Left renal pelvis (tissue), 4 donors: ENCODE measurements at places on chromosomes 2 and 18. TPM values are rescaled to one million over a fixed set of nuclear protein-coding genes. Genes with fewer than 3 reads are reported as not detected.

DNA sequence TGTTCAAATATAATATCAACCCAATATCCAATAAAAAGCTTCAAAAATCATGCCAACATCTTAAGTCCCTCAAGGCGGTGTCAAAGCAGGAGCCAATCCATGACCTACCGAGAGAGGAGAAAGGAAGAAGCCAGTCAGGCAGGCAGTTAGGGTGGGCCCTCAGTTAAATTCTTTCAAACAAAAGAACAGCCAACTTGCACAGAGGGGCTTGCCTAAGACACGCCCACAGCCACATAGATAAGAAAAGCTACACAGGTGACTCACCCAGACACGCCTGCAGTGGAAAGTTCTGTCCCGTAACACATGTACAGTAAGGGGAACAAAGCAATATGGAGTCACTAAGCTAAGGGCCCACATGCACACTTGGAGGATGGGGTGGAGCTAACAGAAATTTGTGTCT, 61.3 kb downstream of the SP110 start:
- DNase-seq = no peak

GRCh38 chr2:231795525-231796327, 9.5 kb downstream of the COPS7B start:
- no peak for DNase-seq

- DNase-seq = peak; percentile 29
These were observed at the start of gene DSC2 for GRCh38 chr18:31102025-31102684. Gene DSC2, minus strand, starts transcription at chr18:31102421. Its CDS starts 450 bp downstream, at chr18:31101971.

- DNase-seq = no peak
These were observed 229.9 kb downstream of the ACKR3 start for GRCh38 chr2:236799391-236800026.

- DNase-seq = no peak
These were observed 67.2 kb upstream of the FRZB start for GRCh38 chr2:182933629-182934028.

DNA sequence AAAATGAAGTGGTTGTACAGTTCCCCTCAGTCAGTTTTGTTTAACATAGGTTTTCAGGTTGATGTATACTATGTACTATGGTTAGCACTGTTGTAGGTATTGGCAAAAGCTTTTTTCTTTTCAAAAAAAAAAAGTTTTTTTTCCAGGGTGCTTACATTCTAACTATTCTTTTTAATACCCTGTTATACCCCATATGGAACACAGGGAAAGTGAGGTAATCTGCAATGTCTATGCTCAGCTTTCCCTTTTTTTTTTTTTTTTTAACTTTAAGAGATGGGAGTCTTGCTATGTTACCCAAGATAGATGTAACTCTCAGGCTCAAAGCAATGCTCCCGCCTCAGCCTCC, 590 bp upstream of the CCDC138 start:
- no peak for DNase-seq

GRCh38 chr2:37872192-37872750, 52.8 kb upstream of the RMDN2 start:
- DNase-seq = no peak

- no peak for DNase-seq
These were observed 100.0 kb downstream of the SPOPL start for GRCh38 chr2:138601458-138602165.

- DNase-seq = no peak
These were observed 116.3 kb upstream of the KLHL29 start for GRCh38 chr2:23268467-23269263.

DNA sequence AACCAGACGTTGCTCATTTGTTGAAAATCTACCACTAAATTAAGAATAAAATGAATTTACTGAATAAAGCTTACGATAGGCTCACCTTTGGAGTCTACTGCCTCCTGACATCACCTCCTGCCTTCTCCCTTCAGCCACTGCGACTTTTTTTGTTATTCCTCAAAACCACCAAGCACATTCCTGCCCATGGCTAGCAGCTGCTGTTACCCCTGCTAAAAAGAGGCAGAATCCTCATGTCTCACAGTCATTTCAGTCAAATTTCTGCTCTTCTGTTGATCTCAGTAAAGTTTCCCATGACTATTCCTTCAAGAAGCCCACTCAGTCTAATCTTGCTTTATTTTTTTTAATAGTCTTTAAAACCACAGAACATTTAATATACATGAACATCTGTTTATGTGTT, 40.8 kb upstream of the ANKRD62 start:
- DNase-seq = no peak

DNA sequence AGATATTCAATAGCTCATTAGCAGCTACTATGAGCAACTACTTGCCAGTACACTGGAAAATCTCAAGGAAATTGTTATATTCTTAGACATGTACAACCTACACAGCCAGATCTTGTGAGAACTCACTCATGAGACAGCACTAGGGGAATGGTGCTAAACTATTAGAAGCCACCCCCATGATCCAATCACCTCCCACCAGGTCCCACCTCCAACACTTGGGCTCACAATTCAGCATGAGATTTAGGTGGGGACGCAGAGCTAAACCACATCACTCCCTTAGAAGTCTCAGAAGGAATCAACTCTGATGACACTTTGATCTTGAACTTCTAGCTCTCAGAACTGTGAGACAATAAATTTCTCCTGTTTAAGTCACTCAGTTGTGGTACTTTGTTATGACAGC, 418.3 kb upstream of the SPHKAP start:
- no peak for DNase-seq

- no peak for DNase-seq
These were observed 115.8 kb upstream of the SETBP1 start for GRCh38 chr18:44564922-44565321.

GRCh38 chr2:2056531-2056930, 274.5 kb downstream of the MYT1L start:
- DNase-seq = no peak

DNA sequence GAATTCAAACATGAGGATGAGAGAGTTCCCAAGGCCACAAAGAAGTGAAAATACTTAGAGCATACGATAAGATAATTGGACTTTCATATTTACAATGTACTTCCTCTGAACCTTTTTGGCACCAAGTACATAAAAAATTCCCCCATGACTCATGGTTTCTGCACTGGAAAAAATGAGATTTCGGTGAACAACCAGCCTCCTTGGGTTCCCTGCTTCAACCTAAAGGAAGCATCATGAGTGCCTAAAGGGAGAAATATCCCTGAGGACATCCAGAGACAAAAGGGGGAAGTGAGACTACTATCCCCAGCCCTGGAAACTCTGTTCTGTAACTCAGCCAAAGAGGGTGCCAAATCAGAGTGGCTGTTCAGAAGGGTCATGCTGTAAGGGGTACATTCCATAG, 562.7 kb upstream of the SLC39A10 start:
- no peak for DNase-seq

GRCh38 chr2:219457784-219458369, 23.2 kb downstream of the SPEG start:
- no peak for DNase-seq

- no peak for DNase-seq
These were observed 19.8 kb downstream of the VPS4B start for GRCh38 chr18:63402246-63403162.

- no peak for DNase-seq
These were observed 161.3 kb upstream of the SMAD7 start for GRCh38 chr18:49112031-49112430.

- no peak for DNase-seq
These were observed 1132.8 kb downstream of the LRP1B start for GRCh38 chr2:140998017-140998416.

- DNase-seq = no peak
These were observed 10.5 kb downstream of the PCARE start for GRCh38 chr2:29063646-29064345.

DNA sequence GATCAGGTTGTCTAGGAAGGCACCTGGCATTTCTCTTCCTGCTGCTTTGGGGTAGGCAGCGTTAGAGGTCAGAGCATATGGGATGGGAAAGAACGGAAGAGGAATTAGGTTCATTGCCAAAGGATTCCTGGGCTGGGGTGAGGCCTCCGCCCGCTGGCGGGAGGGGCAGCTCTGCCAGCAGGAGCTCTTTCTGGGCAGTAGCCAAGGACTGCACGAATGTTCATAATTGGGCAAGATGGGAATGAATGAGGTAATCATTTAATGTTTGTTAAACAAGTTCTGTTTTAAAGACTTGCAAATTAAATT, 253.9 kb downstream of the AGAP1 start:
- DNase-seq = no peak

DNA sequence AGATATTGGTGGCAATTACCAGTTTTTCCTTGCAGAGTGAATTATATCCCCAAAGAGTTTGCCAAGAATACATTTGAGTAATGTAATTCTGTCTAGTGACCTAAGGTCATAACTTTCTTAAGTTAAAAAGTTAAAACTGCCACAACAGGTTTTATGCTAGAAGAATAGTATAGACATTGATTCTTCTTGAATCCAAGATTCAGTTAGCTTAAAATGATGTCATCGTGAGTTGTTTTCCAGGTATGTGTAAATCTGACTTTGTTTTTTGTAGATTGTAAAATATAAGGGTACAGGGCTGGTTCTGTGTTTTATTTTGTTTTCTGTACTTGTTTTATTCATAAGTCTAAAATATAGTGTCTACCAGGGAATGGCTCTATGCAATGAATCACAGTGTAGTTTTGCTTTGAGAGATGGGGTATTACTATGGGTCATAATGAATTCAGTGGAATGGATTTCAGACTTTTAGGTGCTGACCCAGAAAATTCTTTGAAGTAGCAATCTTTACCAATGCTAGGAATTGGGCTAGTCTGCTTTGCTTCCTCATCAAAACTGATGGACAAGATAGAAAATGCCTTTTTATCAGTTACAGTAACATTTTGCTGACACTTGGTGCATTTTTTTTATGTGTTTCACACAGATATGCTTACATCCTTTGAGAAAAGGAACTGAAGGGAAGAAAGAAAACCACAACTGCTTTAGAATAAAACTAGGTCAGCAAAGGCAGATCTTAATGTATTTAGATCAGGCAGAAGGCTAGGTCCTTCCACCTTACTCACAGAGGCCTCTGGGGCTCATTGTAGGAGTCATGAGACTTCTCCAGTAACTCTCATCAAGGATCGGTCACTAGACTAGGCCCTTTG, 20.8 kb upstream of the MGAT5 start:
- no peak for DNase-seq

- DNase-seq = no peak
These were observed 4.7 kb downstream of the EPG5 start for GRCh38 chr18:45962461-45962860.

DNA sequence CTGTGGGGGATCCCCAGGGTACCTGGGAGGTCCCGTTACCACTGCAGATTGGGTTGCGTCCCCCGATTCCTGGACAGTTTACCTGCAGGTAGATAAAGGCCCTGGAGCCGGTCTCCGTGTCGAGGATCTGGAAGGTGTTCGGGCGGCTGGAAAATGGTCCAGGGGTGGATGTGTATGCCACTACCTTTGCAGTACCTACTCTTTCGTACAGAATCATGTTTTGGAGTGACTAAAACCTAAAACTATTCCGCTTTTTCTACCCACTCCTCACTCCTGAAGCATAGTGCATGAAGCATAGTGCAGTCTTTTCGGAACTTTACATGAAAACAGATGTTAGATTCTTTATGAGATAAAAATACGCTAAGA, 418 bp downstream of the WDR75 start:
- peak; percentile 19 for DNase-seq

GRCh38 chr2:72048881-72049477, 98.7 kb downstream of the CYP26B1 start:
- DNase-seq = no peak

GRCh38 chr18:24421831-24422230, 4.6 kb upstream of the IMPACT start:
- DNase-seq = no peak

DNA sequence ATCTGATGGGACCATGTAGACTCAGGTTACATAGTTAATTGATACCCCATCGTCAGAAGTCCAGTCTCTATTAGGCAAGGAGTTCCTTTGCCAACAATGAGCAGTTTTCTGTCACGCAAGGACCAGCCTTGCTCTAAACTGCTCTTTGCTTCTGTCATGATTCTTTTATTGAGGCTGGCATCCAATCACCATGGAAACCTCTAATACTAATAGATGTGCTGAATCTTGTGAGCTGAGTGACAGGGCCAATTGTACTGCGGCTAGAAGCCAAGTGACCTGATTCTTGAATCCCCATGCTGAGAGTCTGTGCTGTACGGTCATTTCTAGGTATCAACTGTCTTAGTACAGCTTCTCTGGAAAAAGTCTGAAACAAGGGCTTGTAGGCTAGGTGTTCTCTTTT, 395.6 kb downstream of the RND3 start:
- DNase-seq = no peak

- DNase-seq = no peak
These were observed 5.2 kb downstream of the CCBE1 start for GRCh38 chr18:59691996-59692395.

DNA sequence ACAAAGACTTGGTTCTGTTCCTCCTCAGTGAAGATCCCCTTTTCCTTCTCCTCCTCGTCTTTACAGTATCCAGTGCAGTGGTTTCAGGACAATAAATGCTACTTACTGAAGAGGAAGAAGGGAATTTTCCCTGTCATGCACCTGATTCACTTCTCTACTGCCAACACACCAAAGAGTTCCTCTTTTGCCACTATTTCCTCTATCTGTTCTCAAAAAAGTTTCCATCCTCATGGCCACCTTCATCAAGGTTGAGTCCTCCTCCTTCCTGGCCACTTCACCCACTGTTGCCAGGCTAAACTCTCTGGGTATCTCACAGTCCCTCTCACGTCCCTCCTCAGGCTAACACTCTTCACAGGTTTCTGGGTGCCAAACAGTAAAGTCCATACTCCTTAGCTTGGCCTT, 41.7 kb downstream of the PLEKHM3 start:
- no peak for DNase-seq

- no peak for DNase-seq
These were observed 301.0 kb upstream of the HS6ST1 start for GRCh38 chr2:128619471-128620325.

PPP1R1C gene
- polyA plus RNA-seq = 2.9 TPM

SCN2A gene
- polyA plus RNA-seq = 2.6 TPM

GAL3ST2 gene
- 0.87 TPM for polyA plus RNA-seq

FBXO48 gene
- 2.2 TPM for polyA plus RNA-seq

DNMT3A gene
- 61.3 TPM for polyA plus RNA-seq

SGO2 gene
- polyA plus RNA-seq = 14.0 TPM

IMMT gene
- 63.1 TPM for polyA plus RNA-seq

IL37 gene
- polyA plus RNA-seq = not detected

IL1F10 gene
- not detected for polyA plus RNA-seq

C1QL2 gene
- not detected for polyA plus RNA-seq

ADD2 gene
- 5.9 TPM for polyA plus RNA-seq

CNGA3 gene
- not detected for polyA plus RNA-seq

CHST10 gene
- polyA plus RNA-seq = 20.8 TPM
